ENCODE measurements at places on chromosomes 7 and 10. TPM values are rescaled to one million over a fixed set of nuclear protein-coding genes. Genes with fewer than 3 reads are reported as not detected.
A peak's percentile ranks its signal among the peaks of the same experiment; 100 is the strongest.

DNA sequence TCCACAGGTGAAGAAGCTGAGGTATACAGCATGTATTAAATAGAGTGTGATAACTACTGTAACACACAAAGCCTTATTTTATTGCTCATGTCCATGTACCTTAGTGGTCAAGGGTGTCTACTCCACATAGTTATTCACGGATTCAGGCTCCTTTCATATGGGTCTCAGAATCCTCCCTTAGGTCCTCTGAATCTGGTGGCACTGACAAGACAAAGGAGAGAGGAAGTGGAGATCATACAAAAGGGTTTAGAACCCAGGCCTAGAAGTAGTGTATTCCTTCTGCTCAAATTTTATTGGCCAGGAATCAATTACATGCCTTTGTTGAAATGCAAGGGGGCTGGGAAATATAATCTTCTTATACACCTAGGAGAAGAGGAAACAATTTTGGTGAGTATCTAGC, 164.6 kb downstream of the PTEN start:
- no peak for DNase-seq

- DNase-seq, result no peak
Measured at GRCh38 chr10:104317269-104317710, 21.0 kb downstream of the ITPRIP start.

DNA sequence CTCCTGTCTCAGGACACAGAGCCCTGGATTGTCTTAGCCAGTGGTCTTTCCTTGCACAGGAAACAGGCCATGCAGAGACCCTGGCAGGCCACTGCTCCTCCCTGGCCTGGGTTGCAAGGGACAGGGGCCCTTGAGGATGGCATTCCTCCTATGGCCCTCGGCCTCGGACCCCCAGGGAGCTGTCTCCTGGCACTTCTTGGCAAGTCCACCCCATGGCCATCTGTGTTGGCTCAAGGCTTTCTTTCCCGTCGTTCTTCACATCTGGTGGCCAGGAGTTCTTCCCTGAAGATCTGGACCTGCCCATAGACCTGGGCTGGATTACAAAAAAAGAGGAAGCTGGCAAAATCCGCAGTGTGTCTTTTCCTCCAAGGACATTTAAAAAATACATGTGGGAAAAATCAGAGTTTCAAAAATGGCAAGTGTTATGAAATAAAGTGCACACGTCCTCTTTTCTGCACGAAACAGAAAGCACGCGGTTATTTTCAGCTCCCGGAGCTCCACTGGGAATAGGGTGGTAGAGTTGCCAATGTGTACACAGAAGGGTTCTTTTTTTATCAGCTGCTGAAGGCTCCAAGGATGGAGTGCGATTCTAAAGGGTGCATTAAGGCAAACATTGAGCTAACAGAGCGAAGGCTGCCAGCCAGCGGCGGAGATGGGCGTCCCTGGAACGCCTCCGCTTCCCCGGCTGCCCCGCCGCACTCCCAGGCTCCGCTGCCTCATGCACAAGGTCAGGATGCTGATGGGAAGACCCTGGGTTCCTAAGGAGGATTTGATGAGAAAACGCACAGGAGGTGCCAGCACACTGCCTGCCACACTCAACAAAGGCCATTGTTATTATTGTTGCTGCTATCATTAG, 62.8 kb upstream of the FAM20C start:
- DNase-seq, result no peak

DNA sequence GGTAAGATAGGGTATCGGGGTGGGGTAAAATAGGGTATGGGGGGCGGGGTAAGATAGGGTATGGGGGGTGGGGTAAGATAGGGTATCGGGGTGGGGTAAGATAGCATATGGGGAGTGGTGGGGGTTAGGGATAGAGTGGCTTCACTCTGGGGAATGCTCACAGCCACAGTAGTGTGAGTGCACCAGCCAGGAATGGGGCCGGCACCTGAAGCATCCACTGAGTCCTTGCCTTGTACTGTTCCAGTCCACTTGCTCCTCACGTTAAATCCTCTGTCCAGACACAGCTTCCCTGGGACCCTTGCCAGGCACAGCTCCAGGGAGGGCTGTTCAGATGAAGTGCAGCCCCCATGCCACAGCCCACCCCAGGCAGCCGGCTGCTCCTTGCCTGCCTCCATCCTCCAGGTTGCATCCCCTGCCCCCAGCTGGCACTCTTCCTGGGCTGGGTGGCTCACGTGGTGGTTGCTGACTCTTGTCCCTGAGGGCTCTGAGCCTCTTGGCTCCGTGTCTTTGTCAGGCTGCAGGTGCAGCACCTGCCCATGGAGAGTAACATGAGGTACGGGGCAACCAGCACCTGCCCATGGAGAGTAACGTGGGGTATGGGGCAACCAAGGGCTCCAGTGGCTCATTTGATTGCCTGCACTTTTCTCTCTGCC, 268.4 kb downstream of the TCERG1L start:
- DNase-seq, result no peak

DNA sequence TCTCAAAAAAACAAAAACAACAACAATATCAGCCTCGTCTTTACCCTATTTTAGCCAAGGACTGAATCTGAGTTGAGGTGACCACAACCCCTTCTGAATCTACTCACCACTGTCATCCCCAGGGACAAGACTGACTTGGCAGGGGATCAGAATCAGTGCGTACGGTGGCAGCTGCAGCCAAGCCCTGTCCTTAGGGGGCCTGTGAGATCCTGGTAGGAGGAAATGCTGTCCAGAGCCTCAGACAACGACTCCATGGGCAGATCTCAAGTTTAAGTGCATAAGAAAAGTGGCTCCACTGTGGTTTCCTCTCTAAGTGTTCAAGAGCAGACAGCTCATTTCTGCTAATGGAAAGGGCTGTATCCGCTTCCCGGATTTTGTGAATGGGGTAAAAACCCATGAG, 22.4 kb upstream of the CYTH3 start:
- peak; percentile 20 for DNase-seq

DNA sequence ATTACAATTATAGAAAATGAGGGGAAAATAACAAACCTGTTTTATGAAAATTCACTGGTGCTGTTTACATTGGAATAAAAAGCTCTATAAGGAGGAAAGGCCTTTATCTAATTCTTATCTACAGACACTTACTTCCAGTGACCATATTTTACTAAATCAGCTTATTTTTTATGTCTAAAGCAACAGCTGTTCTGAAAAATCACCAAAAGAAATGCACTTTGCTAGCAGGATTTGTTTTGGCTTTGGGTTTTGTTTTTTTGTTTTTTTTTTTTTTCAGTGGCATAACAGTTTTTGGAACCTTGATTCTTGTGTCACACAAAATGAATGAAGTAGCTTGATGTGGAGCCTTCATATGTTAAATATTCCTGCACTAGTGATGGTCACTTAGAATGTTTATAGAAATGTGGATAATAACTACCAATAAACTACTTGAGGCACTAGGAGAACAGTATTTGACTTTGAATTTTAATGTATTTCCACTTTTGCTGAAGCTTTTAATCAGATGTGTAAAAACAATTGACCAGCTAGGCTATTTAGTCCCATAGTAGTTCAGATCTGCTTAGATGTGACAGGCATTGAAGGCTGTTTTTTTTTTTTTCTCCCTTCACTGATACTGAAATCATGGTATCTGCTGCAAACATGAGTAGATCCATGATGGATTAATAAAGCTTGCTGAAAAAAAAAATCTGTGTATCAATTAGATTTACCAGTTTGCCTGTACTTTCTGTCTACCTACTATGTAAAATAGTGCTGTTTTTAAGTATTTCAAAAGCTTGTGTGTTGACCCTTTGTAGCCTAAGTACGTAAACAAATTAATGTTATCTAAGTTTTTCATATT, 2.8 kb downstream of the ARL4A start:
- DNase-seq, result no peak

DNA sequence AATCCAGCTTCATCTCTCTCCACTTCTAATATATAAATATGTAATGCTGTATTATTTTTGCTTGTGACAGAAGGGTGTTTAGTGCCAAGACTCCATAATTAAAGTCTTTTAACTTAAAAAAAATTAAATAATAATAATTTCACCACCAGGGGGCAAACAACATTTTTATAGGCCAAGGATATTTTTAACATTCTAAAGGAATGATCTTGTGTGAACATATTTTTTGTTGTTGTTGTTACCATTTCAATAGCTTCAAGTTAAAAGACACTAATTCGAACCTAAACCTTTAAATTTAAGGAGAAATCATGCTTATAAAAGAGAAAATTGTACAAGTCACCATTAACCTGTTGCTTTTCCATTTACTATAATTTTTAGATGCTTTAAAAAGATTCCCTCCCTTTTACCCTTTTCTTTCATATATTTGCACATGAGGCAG, 7.5 kb upstream of the DNAJC1 start:
- no peak for DNase-seq

- DNase-seq, result no peak
Measured at GRCh38 chr10:102402512-102402896, 7.0 kb downstream of the NFKB2 start.

DNA sequence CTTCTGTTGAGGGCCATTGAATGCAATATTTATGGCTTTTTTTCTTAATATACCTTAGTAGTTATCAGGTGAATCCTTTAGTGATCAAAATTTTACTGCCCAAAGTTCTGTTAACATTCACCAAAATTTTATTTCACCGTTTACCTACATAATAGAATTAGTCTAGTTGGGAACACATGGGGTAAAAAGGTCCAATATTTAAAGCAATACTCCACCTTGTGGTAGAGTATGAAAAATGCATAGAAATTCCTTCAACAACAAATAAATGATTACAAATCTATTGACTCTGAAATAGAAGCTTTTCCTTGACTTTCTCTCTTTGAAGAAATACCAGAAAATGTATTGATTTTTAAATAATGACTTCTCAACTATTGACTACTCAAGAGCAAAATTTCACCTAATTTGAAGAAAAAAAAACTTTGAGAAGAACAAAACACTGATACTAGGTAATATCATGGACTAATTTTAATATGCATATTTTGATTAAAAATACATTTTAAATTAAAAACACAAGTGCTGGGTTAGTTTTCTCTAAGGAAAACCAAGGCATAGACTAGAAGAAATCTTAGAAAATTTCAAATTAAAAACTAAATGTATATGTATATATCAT, 43.3 kb downstream of the POLR1F start:
- DNase-seq, result no peak

DNA sequence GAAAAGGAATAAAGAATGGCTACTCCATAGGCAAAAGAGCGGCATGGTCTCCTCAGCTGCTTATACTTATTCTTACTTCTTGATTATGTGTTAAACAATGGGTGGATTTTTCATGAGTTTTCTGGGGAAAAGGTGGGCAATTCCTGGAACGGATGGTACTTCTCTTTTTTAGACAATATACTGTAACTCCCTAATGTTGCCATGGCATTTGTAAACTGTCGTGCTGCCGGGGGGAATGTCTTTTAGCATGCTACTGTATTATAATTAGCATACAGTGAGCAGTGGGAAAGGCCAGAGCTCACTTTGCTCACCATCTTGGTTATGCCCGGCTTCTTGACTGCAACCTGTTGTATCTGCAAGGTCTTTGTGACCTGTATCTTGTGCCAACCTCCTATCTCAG, 372.1 kb upstream of the AKR1E2 start:
- DNase-seq, result no peak

GRCh38 chr7:140225562-140226249, 48.9 kb upstream of the KDM7A start:
- DNase-seq, result no peak

LRRC4 gene
- 3.7 TPM for total RNA-seq

CYP3A5 gene
- total RNA-seq, result 0.13 TPM

ANXA11 gene
- total RNA-seq, result 406 TPM

ARHGEF35 gene
- 0.57 TPM for total RNA-seq

ASAH2 gene
- 1.9 TPM for total RNA-seq

LIPN gene
- total RNA-seq, result not detected

PNLIPRP2 gene
- total RNA-seq, result not detected

PLPP4 gene
- 0.27 TPM for total RNA-seq

STK32C gene
- 5.9 TPM for total RNA-seq

HUS1 gene
- 24.1 TPM for total RNA-seq
